Activated CD8-positive, alpha-beta memory T cell treated with anti-CD3 and anti-CD28 coated beads for 1 hour (primary cell): ENCODE measurements at places on chromosomes 6 and 20.

DNA sequence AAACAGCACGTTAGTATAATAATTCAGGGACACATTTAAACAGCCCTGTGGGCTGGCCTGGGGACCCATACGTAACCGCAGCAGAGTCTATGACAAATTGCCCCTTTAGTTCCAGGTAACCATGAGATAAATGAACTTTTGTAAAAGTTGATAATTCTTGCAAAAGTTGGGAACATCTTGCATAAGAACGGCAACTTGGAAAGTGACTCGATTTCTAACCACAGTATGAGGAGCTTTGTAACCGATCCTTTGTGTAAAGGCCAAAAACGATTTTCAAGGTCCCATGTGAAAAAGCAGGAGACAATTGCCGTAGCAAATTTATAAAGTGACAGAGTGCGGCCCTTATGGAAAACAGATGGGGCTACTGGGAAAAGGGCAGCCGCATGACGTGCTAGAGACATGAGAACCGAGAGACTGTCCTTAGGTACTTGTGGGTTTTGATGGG lies 81.6 kb downstream of the PSMG4 start:
- no peak for DNase-seq

- no peak for DNase-seq
These were observed 424 bp upstream of the KIF13A start for GRCh38 chr6:17987697-17988421.

GRCh38 chr20:15561707-15562404 lies 1011.4 kb downstream of the KIF16B start:
- no peak for DNase-seq

- no peak for DNase-seq
These were observed 133.1 kb downstream of the SYCP2 start for GRCh38 chr20:59800309-59800708.

- DNase-seq = no peak
These were observed 99.3 kb downstream of the SESN1 start for GRCh38 chr6:108995296-108995695.

DNA sequence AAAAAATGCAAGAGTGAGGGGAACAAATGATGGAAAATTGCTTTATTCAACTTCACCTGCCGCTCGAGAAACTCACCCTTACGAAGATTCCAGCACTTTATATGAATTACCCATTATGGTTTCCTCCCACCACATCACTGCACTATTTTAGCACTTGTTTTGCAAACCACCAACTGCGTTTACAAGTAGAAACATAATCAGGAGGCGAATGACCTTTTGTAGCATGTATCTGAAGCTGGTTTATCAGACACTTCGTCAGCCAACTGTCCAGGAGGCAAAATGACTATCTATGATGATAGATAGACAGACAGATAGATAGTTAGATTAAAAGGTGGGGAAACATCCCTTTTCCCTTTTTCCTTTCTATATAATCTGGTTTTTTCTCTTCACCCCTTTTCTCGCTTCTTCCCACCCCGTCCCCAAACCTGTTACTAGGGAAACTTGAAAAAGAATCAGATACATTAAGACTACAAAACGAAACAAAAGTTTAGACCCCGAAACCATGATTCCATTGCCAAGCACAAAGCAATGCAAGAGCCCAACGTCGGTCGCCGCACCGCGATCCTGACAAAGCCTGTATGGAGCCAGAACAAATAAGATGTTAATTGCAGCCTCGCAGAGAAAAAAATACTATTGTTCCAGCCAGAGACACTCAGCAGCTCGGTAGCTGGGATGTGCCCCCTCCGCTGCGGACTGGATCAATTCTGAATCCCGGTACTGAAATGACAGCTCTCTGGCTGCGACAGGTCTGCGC lies 933 bp upstream of the ADGRB3 start:
- DNase-seq = no peak

GRCh38 chr20:63057171-63058117 lies 50.7 kb upstream of the BHLHE23 start:
- no peak for DNase-seq

DNA sequence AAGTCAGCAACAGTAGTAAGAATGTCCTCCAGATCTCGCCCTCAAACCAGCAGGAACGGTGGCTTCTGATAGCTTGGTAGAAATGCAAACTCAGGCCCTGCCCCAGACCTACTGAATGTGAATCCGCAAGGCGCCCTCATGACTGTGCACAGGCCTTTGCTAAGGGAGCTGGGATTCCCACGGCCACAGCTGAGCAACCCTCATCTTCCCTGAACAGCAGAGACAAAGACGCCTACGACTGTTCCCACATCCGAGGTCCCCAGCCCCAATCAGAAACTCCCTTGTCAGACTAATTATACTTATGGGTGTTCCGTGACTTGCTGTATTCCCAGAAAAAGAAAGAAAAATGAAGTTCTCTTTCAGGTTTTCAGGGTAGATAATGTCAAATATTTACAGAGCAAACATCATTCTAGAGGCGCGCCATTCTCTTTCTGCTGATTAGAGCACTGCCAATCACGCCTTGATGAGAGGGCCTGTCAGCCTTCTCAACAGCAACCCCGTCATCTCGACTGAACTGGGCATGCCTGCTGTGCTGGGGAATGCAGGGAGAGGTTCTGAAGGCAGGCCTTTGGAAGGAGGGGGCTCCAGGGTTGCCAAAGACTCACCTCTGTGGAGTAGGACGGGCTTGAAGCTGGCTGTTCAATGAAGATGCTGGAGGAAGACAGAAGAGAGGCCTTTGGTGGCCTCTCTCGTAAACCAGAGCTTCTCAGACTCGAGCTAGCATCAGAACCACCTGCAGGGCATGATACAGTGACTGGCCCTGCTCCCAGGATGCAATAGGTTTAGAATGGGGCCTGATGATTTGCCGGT lies 79.9 kb downstream of the ZNF217 start:
- no peak for DNase-seq

DNA sequence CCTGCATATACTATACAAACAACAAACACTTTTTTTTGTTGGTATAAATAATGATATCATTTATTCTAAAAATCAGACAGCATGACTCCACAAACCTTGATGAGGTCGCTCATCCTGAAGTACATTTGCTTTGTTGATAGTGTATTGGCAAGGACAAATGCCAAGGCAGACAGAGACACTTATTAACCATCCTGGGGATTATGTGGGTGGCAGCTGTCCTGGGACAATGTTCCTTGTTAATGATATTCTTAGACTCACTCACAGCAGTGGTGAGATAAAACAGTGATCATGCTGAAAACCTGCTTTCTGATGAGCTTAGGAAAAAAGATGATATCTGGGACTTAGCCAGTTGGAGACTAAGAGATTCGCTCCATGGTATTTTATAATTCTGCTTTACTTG lies 85.4 kb upstream of the OGFRL1 start:
- DNase-seq = no peak

DNA sequence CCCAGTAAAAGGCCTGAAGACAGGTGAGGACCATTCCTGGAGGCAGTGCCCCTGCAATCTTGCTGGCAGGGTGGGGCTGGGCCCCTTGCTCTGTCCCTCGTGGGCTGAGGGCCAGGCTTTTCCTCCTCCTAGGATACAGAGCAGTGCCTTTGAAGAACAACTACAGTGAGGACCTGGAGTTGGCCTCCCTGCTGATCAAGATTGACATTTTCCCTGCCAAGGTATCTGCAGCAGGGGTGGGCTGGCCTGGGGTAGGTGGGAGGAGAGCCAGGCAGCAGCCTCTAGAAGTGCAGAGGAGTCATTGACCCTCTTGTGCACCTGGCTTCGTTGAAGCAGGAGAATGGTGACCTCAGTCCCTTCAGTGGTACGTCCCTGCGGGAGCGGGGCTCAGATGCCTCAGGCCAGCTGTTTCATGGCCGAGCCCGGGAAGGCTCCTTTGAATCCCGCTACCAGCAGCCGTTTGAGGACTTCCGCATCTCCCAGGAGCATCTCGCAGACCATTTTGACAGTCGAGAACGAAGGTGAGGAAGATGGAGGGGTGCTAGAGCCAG lies 36.5 kb downstream of the PLCG1 start:
- no peak for DNase-seq

DNA sequence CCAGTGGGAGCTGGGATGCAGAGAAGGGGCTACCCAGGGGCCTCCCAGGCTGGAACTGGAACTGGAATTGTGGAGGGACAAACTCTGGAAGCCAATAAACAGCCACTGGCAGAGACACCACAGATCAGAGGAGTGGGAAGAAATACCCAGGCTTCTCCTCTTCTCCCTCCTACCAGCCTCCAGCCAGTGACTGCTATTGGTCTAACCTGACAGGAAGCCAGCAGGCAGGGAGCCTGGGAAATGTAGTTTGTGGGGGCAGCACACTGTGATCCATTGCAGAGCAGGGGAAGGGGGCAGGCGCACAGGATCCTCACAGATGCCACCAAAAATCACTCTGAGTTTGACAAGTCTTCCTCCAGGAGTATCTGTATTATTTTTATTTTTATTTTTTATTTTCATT lies 12.1 kb upstream of the MLN start:
- no peak for DNase-seq

- DNase-seq = no peak
These were observed 633 bp downstream of the RPRD1B start for GRCh38 chr20:38034108-38034649.

GRCh38 chr6:79544939-79545450 lies 7.8 kb upstream of the LCA5 start:
- DNase-seq = no peak

DNA sequence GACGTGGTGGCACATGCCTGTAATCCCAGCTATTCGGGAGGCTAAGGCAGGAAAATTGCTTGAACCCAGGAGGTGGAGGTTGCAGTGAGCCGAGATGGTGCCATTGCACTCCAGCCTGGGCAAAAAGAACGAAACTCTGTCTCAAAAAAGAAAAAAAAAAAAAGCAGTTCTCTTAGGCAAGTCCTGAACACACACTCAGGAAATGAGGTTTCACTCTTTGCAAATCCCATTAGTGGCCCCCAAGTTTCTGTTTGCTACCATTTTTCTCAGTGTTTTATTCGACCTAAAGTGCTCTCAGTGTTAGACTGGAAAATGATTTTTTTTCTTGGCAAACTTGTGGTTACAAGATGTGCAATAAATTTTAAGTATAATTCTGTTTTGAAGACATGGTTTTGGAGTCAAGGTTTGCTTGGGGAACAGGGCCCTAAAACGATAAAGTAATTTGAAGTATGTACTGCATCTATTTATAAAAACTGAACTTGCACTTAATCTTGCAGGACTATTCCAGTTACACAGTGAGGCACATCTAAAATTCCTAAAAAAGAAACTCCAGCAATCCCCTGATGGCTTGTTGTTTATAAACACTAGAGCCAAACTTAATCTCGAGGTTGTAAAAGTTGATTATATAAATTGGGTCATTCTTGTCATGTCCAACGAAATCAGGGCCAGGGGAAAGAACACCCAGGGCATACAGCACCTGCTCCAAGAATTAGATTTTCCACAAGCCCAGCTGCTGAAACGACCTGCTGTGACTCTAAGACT lies 42.6 kb downstream of the MAP1LC3A start:
- DNase-seq = no peak

- DNase-seq = no peak
These were observed 1.7 kb downstream of the PREX1 start for GRCh38 chr20:48826069-48826468.

GRCh38 chr20:3612795-3613572 lies 50.2 kb downstream of the GFRA4 start:
- DNase-seq = no peak

DNA sequence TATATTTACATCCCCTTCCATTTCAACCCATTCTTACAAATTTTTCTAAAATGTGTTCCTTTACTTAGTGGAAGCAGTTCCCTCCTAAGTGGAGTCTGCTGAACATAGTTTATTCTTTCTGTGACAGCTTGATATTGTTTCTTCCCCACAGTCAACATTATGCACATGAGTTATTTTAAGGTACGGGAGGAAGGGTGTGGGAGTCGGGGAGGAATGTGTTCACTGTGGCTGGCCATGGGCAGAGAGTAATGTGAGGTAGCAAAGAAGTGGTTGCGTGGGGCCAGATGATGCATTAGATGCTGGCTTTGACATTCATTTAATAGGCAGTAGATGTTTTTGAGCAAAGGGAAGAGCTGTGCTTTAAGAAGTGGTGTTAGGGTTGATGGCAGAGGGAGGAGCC lies 98.5 kb downstream of the ARMC2 start:
- DNase-seq = no peak

- DNase-seq = no peak
These were observed 6.4 kb downstream of the FGD2 start for GRCh38 chr6:37011656-37012378.

DNA sequence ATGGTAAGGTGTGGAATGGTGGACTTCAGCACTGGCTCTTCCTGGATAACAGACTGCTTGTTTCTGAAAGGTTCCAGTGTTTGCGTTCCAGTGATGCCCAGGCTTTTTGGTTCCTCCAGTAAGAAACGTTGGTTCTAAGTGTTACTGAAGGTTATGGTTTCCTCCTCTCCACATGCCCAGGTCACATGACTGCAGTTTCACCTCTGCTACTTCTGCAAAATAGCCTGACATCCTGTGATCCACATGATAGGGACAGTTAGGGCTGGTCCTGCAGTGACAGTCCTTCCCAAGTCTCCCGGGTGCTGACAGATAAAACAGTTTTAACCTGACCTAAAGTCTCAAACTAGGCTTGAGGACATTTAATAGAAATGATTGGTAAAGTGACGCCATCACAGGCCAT lies 132.2 kb upstream of the CST7 start:
- no peak for DNase-seq

- no peak for DNase-seq
These were observed 30.0 kb downstream of the OTOR start for GRCh38 chr20:16778159-16778558.

DNA sequence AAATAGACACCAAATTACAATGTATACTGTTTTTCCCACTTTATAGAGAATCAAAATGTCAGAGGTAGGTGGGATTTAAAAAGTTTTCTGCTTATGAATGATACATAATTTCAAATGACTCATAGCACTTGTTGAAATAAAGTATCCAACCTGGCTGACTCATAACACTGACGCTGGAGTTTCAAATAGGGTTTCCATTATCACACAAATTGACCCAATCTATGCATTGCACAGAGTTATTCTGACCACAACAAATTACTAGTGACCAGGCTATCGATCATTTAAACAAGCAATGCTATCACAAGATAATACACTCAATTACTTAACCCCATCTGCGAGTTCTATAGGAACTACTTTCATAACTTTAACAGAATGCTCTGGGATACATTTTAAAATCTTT lies 31.9 kb upstream of the PRELID3B start:
- DNase-seq = no peak

- no peak for DNase-seq
These were observed 18.5 kb downstream of the CD2AP start for GRCh38 chr6:47495954-47496545.

- no peak for DNase-seq
These were observed 16.8 kb downstream of the BCL2L1 start for GRCh38 chr20:31705598-31706597.
